ENCODE measurements at places on chromosomes 2 and 18. TPM values are rescaled to one million over a fixed set of nuclear protein-coding genes. Genes with fewer than 3 reads are reported as not detected.

Gene TMEFF2
- not detected for total RNA-seq

Gene EMILIN1
- total RNA-seq, result 16.0 TPM

Gene WDR75
- total RNA-seq, result 9.0 TPM

Gene TPO
- not detected for total RNA-seq

Gene ESPNL
- 1.7 TPM for total RNA-seq

Gene SRD5A2
- total RNA-seq, result 7.6 TPM

Gene DCDC2C
- not detected for total RNA-seq

Gene GPBAR1
- total RNA-seq, result 1.3 TPM

Gene MPV17
- 18.3 TPM for total RNA-seq

Gene MYOM1
- 4.9 TPM for total RNA-seq

Gene SPATA3
- total RNA-seq, result not detected

Gene TRMT61B
- total RNA-seq, result 7.5 TPM

Gene ACTG2
- 2.8 TPM for total RNA-seq

Gene OR6B2
- total RNA-seq, result not detected

Gene ASAP2
- 4.0 TPM for total RNA-seq

Gene OLA1
- 20.0 TPM for total RNA-seq

Gene IRS1
- total RNA-seq, result 25.3 TPM

Gene OXER1
- 29.7 TPM for total RNA-seq

Gene PER2
- total RNA-seq, result 8.0 TPM

Gene HOXD4
- total RNA-seq, result not detected

Gene MDH1B
- 0.28 TPM for total RNA-seq

Gene TLX2
- 0.08 TPM for total RNA-seq

Gene RNF152
- total RNA-seq, result 102 TPM

Gene FASTKD1
- 10.6 TPM for total RNA-seq

Gene TRIP12
- total RNA-seq, result 79.9 TPM

Gene SPR
- 64.5 TPM for total RNA-seq

Gene STARD6
- not detected for total RNA-seq
